ENCODE measurements at places on chromosomes 7 and 10.

GRCh38 chr7:94146408-94146807 is 142.3 kb upstream of the BET1 start:
- DNase-seq = no peak

DNA sequence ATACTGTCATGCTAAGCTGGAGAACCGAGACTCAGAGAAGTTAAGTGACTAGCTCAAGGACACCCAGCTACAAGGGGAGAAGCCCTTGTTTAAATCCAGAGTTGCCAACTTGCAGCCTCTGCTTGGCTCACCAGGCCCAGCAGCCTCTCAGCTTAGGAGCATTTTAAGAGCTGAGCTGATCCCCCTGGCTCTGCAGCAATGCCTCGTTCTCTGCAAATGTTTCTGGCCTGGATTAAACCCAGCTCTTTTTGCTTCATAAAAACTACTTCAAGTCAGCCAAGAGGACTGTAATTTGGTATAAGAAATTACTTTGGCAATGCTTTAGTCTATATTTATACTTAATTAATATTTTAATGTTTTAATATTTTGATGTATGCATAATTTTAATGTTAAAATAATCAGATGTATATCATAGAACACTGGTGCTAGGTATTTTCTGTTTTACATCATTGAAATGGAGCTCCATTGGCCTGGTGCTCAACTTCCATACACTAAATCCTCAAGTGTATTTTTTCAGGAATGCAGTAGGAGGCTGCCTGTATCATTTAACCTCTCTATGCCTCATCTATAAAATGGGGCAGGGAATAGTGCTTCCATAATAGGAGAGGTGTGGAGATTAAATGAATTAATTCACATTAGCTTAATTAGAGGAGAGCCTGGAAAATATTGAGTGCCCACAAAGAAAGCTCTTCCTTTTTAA is 184.2 kb downstream of the EMX2 start:
- DNase-seq = no peak

DNA sequence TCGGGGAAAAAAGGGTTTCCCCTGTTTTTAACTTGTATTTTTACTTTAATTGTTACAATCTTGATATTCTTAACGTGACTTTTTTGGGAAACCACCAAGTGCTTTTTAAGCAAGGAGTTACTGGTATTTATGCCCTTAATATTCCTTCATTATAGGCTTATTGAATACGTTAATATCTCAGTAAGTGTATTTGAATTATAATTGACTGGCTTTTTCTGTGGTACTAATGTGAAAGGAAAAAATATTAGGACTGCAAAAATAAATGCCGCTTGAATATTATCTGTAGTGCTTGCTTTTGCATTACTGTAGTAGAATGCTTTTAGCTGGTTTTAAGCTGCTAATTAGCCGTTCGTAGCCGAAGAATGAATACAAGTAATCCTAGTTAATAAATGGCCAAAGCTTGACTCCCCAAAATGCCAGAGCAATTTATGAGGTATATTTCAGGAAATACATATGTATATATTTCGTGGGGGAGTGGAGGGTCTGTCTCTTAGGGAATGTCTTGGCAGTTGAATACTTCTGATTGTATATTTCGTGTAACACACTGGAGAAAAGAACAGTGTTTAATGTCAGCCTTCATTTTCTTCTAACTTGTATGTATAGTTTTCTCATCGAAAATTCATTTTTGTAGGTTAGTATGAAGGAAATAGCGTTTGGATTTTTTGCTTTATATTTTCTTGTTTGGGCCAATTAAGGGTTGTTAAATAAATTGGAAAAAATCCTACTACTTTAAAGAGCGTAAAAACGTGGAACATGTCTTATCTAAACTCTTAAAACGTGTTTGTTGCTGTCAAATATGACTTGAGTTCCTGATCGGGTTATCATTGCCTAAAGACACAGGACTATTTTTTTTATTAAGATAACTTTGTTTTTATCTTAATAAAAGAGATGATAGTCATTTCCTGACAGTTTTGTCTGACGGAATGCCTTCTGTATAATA is 1.5 kb downstream of the PDCD4 start:
- DNase-seq = no peak

- DNase-seq = no peak
Measured at GRCh38 chr10:60496181-60496580, 106.5 kb upstream of the ANK3 start.

DNA sequence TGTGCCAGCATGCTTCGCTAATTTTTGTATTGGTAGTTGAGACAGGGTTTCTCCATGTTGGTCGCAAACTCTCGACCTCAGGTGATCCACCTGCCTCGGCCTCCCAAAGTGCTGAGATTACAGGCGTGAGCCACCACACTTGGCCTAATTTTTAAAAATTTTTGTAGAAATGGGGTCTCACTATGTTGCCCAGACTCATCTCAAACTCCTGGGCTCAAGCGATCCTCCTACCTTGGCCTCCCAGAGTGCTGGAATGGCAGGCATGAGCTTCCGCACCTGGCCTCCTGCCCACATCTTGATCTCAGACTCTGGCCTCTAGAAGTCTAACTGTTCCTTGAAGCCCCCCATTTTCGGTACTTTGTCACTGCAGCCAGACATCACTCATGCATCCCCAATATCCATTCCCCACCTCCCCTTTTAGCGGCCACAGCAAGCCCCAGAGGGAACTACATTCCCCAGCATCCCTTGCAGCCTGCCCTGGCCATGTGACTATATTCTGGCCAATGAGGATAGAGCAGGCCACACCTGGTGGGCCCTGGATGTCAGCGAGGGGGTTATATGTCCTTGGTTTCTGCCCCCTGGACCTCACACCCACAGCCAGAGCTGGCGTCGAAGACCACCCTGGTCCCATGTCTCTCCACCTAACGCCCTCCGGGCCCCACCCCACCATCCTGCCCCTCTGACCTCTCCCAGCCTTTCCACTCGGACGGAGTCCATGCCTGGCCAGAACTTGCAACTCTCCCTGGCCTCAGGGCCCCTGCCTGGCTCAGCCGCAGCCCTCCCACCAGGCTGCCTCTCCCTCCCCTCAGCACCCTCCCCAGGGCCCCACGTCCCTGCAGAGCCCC is 33.8 kb downstream of the MICALL2 start:
- DNase-seq = no peak

DNA sequence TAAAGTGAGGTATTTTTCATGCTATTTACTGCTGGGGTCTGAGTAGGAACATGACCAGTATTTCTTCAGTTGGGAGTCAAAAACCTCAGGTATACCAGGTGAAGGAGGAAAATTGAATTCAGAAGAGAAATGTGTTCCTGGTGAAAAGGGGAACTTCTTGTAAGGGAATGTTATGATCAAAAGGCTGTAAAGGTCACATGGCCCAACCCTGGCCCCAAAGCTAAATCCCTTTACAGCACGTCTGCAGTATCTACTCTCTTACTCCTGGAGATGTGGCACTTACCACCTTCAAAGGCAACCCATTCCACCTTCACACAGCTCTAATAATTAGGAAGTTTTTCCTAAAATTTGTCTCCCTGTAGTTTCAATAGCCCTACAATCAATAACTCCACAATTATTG is 15.2 kb downstream of the PIK3AP1 start:
- no peak for DNase-seq

DNA sequence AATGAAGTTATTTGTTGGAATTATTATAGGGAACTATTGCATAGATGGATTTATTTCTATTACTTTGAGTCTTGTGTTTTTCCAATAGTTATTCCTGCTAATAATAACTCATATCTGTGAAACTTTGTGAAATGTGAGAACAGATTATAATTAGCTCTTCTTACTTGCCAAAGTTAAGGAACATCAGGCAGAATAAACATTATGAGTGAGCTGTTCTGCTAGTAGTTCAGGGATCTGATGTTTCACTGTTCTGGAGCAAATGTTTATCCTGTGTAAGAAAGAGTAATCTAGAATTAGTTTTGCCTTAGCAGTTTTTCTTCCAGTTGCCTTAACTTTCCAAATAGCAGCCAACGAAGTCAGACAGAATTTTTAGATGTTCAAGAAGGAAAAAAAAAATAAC is 245.2 kb upstream of the PLXDC2 start:
- DNase-seq = no peak

DNA sequence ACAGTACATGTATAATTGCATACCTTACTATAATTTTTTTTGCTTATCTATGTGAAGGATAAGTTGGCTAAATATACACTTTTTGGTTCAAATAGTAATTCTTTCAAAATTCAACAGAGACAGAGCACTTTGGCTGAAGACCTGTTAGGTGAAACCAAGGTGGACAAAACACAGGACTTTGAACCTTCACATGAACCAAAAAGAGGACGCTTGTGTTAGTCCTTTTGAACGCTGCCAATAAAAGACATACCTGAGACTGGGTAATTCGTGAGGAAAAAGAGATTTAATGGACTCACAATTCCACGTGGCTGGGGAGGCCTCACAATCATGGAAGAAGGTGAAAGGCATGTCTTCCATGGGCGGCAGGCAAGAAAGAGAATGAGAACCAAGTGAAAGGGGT is 4.7 kb upstream of the AGMO start:
- no peak for DNase-seq

- no peak for DNase-seq
Measured at GRCh38 chr7:71285571-71286145, 153.7 kb downstream of the GALNT17 start.

GRCh38 chr7:29102558-29103151 is 43.7 kb downstream of the CPVL start:
- DNase-seq = no peak

DNA sequence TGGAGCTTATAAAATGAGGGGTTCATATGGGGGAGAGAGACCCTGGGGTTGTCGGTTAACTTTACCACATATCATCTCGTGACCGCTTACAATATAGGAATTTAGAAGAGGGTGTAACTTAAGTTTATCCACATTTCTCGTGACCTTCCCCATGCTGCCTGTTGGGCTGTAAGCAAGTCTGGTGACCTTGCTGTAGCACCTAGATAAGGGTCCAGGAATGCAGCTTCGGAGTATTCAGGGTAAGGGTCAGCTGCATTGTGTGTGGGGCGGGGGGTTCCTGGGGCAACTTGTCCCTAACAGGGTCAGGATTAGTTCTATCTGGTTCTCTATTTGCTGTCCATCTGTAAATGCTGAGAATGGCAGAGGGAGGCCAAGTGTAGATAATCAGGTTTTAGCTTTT is 1.3 kb upstream of the CHST3 start:
- DNase-seq = no peak

DNA sequence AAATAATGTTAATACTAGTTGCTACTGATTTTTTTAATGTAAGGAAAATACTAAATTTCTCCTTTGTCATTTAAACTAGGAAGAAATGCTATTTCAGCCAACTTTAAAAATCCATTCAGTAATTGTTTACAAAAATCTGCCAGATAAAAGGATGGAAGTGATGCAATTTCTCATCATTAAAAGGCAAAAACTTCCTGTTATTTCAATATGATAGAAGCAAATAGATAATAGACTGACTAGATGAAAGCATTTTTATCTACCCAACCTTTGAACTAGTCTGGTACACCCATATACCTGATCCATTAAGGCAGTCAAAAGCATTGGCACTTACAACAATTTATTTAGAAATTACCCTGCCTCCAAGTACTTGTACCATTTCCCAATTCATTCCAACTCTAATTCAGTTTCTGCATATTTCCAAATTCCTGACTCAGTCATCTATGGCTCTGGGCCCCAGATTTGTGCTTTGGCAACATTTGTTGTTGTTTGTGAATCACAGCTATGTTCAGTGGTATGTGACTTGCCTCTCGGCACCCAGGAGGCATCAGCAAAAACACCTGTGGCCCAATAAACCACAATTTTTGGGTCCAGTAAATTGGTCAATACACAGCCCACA is 482.6 kb upstream of the SEMA3A start:
- DNase-seq = no peak

DNA sequence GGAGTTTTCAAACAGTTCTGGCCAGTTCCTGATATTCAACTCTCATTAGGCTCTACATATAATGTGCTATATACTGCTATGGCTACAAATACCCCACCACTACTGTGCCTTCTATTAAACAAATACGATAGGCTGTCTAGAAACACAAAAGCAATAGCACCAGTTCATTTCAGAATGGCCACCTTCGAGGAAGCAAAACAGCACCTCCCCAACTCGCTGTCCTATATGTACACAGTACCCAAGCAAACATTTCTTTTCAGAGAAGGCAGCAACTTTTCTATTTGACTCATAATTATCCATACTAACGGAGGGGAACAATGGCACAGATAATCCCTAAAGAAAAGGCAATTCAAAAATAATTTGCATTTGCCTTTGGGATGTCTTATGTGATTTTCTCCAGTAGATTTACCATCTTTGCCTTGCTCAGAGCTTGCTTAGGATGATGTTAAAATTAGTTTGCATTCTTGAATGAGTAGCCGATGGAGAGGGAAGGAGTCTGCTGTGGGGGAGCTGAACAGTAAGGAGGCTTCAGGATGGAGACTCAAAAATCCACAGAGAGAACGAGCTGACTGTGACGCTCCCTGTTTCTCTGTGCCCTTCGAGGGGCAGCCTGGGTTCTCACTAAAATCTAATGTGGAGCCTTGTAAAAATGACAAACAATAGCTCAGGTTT is 218.7 kb downstream of the FANK1 start:
- DNase-seq = no peak

- DNase-seq = no peak
Measured at GRCh38 chr7:9505516-9505915, 1072.1 kb downstream of the NXPH1 start.

GRCh38 chr7:22582863-22583622 is 83.1 kb upstream of the STEAP1B start:
- DNase-seq = no peak

DNA sequence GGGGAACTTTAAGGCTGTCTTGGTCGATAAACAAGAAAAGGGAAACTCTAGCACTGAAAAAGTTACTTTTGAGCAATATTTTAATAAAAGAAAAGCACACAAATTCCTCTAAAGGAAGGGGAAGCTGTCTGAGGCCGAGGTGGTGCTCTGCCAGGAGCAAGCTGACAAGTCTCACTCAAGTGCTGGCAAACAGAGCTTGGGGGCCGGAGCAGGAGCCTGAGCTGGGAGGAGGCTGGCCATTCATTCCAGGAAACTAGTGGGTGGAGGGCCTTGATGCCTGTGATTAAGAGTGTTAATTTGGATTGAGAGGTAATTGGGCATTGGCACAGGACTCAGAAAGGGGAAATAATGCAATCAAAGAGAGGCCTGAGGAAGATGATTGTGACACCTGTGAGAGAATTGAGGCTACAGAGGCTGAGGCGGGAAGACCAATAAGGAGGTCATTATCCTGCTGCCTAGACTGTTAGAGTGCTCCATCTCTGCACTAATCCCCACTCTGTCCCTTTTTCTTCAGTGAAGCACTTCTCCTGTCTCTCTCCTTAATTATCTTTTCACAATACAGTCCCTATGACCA is 154.9 kb upstream of the COL1A2 start:
- no peak for DNase-seq
